ENCODE measurements at places on chromosomes 2 and 18. TPM values are rescaled to one million over a fixed set of nuclear protein-coding genes. Genes with fewer than 3 reads are reported as not detected.

DSG4 gene
- total RNA-seq, result not detected

ALK gene
- total RNA-seq, result 0.18 TPM

DNA sequence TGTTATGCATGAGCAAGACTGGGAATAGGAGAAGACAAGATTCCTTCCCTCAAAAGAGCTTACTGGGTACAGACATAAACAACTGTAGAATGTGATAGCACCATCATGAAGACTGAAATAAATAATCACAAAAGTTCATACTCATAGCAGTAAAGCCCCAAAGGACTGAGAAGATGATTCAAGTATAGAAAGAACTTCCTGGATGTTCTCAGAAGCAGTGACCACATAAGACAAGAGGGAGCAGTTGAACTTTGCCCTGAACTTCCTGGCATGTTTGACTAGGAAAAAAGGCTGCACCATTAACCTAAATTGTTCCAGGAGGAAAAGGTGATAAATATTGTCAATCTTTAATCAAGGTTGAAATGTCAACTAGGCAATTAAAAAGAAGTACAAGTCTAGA is 57.8 kb upstream of the CCDC141 start:
- no peak for DNase-seq

- DNase-seq, result no peak
These were observed 41.6 kb downstream of the EEF1B2 start for GRCh38 chr2:206201075-206201848.

DNA sequence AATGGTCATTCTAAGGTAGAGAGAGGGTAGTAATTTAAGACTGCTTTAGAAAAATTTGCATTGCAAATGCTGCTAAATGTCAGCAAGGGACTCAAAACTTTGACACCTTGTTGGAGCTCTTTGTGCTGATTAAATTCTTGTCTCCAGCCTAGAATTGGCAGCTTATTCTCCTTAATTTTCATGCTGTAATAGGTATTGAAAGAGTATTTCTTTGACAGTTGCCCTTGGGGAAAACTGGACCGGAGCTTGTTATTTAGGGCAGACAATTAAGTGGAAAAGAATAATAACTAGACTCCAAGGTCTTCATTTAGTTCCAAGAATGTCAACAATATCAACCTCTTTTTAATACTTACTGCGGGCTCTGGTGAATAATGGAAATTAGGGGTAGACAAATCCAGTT is 264.0 kb downstream of the TPGS2 start:
- no peak for DNase-seq

- DNase-seq, result no peak
These were observed 19.3 kb downstream of the RBMS1 start for GRCh38 chr2:160474319-160474645.

DNA sequence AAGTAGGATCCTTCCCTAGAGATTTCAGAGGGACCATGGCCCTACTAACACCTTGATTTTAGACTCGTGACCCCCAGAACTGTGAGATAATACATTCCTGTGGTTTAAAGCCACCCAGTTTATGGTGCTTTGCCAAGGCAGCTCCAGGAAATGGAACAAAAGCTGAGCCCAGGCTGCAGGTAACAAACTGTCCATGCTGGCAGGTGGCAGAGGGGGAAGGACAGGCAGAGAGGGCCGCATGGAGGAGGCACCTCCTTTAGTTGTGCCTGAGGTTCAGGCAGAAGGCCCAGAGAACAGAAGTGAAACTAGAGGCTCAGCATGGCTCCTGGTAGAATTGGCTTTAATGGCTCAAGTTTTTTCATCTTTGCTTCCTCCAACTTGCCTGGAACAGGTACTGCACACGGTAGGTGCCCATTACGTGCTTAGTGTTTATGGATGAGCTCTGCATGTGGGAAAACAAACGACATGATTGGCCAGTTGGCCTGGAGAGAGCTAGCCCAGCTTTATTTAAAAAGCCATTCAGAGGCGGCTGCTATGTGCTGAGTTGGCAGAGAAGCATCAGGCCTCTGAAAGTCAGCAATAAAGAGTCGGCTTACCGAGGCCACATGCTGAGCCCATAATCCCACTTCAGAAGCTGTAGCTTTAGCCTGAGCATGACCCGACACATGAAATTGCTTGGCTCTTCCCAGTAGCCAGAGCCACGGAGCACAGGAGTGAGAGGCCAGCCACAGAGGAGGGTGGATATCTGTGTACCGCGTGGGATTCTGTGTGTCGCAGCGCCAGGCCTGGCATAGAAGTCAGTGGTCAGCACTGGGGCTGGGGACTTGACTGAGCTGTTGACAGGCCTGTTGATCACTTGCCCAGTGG is 36.5 kb downstream of the HS1BP3 start:
- DNase-seq, result peak; percentile 65

- no peak for DNase-seq
These were observed 200.0 kb downstream of the TSN start for GRCh38 chr2:121955426-121955825.

DNA sequence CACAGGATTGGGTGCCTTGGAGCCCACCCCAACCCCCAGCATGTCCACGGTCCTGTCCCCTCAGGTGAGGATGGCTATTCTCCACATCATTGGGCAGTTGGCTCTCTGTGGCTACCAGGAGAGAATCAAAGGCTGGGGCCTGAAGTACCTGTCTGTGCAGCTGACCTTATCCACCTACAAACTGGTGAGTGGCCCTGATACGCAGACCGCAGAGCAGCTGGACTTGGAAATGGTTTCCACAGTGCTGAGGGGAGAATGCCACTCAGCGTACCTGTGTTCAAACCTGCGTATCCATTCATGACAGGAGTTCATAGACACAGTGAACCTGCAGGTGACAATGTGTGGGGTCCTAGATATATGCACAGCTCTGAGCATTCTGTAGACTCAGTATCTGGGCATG is 21.6 kb downstream of the MROH2A start:
- no peak for DNase-seq

- no peak for DNase-seq
These were observed 56.1 kb downstream of the BABAM2 start for GRCh38 chr2:27946530-27947060.
